ENCODE measurements at places on chromosomes 2 and 18.

- no peak for DNase-seq
Observed at GRCh38 chr18:77112747-77113092, 19.9 kb downstream of the MBP start.

- DNase-seq: no peak
Observed at GRCh38 chr2:235868224-235868623, 300.0 kb downstream of the GBX2 start.

GRCh38 chr2:6929196-6929819 lies 12.1 kb downstream of the RNF144A start:
- DNase-seq: no peak

DNA sequence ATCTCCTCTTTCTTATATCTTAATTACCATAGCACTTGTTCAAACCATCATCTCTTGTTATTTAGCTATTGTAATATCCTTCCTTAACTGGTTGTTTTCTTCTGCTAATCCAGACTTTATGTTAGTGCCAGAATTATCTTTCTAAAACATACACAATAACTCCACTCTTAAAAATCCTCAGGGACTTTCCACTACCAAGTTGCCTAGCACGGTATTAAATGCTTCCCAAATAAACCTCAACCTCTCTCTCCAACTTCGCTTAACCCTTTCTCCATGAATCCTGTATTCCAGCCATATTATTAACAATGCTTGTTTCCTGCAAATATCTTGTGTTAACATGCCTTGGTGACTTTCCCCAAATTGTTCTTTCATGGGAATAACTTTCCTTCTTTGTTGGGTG lies 84.5 kb downstream of the FAM228A start:
- no peak for DNase-seq

- DNase-seq: no peak
Observed at GRCh38 chr2:56519806-56520205, 336.0 kb downstream of the CCDC85A start.
